ENCODE measurements at places on chromosomes 12 and 14.

DNA sequence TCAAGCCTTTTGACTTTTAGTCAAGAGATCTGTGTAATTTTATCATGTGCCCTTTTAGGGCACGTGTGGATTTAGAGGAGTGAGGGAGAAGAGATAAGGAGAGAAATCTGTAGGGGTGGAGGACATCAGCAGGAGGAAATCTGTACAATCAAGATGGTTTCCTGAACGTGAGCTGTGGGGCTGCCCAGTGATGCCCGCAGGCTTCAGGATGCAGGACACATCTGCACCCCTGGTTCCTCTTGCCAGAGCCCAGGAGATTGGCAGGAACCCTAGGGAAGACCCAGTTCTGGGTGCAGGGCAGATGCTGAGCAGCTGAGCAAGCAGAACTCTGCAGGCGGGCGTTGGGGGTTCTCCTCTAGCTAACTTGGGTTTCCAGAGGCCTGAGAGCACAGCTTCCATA lies 11.6 kb upstream of the TESPA1 start:
- DNase-seq = no peak

- DNase-seq = no peak
Observed at GRCh38 chr12:121806546-121807423, 3.0 kb downstream of the SETD1B start.

- DNase-seq = no peak
Observed at GRCh38 chr14:92074555-92074954, 31.8 kb downstream of the ATXN3 start.

DNA sequence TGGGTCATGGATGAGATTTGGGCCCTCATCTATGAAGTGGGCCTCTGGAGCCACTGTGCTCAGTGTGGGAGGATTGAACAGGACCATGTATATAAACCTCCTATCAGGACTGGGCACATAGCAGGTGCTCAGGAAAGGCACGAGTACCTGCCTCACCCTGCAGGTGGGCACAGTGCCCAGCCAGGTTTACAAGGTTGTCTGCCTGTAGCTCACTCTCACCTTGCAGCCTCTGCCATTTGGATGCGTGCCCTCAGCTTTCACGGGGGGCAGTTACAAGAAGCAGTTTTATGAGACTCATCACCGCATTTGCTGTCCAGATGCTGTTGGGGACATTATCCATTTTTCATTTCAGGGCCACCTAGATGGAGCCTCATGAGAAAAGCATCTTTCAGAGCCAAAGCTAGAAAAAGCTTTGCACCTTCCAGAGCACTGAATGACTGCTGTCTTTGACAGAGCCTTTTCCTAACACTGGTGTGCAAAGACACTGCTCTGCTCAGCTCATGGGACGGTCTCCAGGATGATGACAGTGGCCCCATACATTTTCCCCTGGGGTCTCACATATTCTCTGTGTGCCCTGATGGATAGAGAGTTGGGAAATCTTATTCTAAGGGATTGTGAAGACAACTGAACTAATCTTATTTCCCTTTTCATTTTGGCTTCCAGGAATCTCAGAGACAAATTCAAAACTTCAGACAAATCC lies 327.5 kb upstream of the RTL1 start:
- no peak for DNase-seq

GRCh38 chr12:47762850-47763465 lies 4.3 kb upstream of the RAPGEF3 start:
- no peak for DNase-seq

DNA sequence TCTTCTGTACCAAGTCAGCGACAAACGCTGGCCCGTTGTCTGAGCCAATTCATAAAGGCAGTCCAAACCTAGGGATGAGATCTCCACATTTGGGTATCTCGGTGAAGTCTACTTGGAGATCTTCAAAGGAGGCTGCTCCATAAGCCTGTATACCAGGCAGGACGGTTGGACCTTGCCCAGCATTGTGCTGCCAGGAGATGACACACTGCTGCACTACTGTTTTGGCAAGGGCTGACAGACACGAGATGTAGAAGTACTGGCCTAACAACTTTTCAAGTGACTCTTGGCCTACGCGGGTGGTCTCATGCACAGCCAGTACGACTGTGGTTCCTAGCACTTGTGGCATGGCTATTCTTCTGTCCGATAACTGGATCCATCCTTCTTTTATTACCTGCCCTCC lies 135.3 kb downstream of the SLC38A6 start:
- no peak for DNase-seq

DNA sequence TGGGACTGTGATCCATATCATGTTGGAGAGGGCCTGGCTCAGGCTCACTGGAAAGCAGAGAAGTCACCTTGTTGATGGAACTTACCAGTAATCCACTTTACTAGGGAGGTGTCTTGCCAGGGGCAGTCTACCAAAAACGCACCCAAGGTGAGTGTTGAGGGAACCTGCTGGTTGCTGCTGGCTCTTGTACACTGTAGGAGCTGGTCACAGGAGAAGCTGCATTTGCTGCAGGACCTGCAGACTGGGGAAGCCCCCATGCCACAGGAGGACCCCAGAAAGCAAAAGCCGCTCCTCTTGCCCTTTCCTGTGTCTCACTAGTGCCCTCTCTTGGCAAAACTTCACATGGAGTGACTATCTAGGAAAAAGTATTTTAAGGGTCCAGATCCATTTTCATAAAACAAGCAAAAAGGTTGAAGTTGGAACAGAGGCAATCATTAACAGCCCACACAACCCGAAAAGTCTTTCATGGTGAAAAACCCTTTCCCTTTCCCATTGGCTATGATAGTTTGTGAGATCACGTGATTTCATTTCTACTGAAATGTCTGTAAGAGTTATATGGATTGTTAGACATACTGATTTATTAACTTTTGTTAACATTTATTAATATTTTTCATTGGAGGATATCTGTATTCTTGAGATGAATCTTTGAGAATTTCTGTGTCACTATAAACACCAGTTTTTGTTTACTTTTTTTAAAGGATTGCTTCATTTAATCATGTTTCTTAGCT lies 59.2 kb downstream of the RASSF8 start:
- no peak for DNase-seq

DNA sequence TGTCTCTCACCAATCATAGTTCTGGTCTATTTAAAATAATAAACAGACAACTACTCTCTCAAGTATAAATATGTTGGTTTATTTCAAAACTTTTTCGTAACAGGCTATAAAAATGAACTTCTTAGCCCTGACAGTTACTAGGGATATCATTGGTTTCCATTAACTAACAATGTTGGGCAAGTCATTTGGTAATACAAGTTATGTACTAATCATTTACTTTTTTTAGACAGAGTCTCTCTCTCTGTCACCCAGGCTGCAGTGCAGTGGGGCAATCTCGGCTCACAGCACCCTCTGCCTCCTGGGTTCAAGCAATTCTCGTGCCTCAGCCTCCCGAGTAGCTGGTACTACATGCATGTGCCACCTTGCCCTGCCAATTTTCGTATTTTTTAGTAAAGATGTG lies 14.6 kb upstream of the KANSL2 start:
- no peak for DNase-seq

- no peak for DNase-seq
Observed at GRCh38 chr12:62414180-62414579, 52.4 kb upstream of the MON2 start.

DNA sequence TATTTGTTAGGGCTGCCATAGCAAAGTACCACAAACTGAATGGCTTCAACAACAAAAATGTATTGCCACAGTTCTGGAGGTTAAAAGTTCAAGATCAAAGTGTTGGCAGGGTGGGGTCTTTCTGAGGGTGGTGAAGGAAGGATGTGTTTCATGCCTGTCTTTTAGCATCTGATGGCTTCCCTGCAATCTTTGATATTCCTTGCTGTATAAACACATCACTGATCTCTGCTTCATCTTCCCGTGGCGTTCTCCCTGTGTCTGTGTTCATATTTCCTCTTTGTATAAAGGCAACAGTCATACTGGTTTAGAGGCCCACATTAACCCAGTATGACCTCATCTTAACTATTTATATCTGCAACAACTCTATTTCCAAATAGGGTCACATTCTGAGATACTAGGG lies 167.5 kb downstream of the BTG1 start:
- DNase-seq = no peak

DNA sequence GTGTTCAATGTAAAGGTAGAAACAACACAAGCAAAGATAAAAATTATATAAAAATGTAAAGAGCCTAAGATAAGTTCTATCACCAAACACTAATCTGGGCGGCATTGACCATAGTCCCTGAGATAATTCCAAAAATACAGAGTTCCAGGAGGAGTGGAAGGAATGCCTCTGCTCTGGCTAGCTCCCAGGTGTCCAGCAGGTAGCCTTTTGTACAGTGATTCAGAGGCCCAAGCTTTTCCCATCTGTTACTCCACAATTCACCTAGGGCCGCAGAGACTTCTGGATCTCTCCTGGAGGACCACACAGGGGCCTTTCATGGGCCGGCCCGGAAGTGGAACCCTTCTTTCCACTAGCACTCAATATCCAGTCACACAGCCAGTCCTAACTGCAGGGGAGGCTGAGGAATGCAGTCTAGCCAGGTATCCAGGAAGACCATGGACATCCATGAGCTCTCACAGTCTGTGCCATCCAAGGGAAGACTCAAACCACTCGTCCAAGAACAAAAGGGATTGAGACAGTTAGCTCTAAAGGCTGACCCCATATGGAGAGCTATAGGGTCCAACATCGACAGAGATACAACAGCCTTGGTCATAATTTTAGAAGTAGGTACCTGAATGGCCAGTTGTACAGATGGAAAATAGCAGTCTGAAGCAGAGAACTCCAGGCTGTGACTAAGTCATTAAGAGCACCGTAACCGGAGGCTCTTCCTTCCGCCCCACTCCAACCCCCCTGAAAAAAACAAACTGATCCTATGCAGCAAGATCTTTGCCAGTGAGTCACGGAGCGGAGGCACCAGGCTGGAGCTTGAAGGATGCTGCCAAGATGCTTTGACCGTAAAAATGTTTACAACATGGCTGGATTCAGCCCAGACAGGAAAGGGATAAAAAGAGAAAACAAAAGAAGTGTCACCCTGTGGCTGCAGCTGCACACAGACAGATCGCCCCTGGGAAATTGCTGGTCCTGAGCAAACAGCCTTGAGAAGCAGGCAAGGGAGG lies 204.8 kb downstream of the NUAK1 start:
- peak; percentile 96 for DNase-seq

- no peak for DNase-seq
Observed at GRCh38 chr12:54689984-54690383, 41.8 kb upstream of the DCD start.

GRCh38 chr14:50936882-50937281 lies 7.4 kb downstream of the PYGL start:
- DNase-seq = no peak

All from HFFc6 (cell line).